Kidney glomerular epithelial cell (primary cell): ENCODE measurements at places on chromosomes 2 and 18.

GRCh38 chr2:168731002-168731401 is 71.4 kb upstream of the NOSTRIN start:
- no peak for DNase-seq

GRCh38 chr2:190856985-190857384 is 23.6 kb upstream of the GLS start:
- no peak for DNase-seq

DNA sequence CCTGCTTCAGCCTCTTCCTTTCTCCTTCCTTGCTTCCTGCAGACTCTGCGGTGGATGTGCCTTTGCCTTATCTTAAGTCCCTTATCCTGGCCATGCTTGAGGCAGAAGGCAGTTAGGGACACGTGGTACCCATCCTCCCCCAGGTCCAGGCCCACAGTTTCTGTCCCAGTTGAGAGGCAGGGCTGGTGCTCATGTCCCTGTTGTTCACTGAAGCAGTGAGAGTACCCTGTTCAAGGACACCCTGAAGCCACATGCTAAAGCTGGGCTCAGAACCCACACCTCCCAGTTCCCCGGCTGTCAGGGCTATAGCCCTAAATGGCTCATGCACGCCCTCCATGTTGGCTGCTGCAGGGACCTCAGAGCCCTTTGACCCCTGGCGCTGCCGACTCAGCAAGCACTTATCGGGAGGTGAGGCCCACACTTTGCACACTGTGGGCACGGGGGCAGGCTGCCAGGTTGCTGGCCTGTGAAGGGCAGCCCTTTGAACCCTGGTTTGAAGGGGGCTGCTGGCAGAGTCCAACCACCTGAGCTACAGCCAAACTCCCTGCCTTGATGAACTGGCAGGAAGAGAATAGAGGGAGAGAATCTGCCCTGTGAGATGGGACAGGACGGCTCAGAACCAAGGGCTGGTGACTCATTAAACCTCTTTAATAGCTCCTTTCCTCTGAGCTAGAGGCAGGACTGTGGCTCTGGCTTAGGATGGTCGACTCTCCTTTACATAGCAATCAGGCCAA is 6.3 kb downstream of the KHK start:
- DNase-seq = peak; percentile 25

DNA sequence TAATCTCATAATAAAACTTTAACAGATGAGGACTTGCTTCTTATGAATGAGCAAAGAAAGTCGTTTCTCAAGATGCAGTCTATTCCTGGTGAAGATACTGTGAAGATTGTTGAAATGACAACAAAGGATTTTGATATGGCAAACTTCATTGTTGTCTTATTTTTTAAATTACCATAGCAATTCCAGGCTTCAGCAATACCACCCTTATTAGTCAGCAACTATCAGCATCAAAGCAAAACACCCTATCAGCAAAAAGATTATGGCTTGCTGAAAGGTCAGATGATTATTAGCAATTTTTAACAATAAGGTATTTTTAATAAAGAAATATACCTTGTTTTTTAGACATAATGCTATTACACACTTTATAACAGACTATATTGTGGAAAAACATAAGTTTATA is 88.3 kb downstream of the COL5A2 start:
- DNase-seq = no peak

DNA sequence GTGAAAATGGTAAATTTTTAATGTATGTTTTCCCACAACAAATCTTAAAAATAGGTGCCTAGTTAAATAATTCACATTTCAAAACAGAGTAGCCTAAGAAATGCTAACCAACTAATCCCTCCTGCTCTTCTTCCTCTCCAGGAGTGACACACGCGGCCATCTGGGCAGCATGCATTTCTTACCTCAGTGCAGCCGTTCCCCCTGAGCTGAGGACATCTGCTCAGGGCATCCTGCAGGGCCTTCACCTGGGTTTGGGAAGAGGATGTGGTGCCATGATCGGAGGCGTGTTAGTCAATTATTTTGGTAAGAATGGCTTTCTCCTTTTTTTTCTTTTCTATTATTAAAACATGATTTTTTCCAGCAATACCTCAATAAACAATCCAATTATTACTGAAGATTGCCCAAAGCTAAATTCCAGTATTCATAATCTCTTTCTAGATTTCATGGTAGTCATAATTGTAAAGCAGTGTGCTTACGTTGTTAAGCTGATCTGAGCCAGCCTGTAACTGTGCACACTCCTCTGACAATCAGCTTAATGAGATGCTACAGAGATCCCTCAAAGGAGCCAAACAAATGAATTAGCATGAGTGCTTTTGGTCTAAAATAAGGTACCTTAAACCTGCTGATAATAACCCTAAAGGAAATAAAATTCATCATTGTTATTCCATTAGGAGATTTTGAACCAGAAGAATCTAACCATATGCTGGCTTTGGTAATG is 45.8 kb downstream of the NEMP2 start:
- DNase-seq = no peak

DNA sequence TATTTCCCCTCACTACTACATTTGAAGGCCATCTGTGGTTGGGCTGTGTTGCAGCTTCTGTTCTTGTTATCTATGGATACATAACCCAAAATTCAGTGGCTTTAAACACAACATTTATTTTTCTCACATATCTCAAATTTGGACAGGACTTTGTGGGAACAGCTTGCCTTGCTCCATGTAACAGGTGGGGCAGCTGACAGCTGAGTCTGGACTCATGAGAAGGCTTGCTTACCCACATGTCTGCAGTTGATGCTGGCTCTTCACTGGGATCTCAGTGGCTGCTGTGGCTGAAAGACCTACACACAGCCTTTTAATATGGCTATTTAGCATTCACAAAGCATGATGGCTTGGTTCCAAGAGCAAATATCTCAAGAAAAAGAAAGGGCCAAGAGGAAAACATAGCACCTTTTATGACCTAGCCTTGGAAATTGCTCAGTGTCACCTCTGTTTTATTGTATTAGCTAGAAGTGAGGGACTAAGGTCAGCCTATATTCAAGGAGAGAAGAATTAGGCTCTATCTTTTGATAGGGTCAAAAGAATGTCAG is 296.8 kb upstream of the ZNF521 start:
- DNase-seq = no peak

DNA sequence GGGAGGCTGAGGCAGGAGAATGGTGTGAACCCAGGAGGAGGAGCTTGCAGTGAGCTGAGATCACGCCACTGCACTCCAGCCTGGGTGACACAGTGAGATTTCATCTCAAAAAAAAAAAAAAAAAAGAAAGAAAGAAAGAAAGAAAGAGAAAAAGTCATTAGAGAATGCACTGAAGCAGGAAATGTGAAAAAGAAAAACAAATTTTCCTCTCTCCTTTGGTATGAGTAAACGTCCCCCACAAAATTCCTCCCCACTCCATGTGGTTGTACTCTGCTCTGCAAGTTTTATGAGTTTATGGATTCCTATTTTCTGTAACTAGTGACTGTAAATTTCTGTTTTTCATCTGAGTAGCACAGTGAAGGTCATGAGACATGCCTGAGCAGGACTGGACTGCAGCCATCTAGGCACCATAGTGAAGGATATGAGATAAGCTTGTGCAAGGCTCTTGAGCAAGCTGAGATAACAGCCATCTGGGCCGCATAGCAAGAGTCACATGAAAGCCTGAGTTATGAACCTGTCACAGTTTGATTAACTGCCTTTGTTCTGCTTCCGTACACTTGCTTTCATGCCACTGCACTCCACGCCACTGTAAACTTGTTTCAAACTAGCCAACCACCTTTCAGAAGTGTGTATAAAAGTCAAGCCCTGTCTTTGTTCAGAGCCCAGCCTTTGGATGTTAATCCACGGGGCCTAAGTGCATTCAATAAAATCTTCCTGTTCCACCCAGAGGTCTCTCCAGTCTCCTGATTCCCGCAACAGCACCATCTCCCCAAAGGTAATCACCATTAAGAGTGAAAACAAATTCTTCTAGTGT is 50.2 kb downstream of the SKA1 start:
- peak; percentile 71 for DNase-seq

GRCh38 chr2:5391362-5391761 is 300.8 kb upstream of the SOX11 start:
- no peak for DNase-seq

DNA sequence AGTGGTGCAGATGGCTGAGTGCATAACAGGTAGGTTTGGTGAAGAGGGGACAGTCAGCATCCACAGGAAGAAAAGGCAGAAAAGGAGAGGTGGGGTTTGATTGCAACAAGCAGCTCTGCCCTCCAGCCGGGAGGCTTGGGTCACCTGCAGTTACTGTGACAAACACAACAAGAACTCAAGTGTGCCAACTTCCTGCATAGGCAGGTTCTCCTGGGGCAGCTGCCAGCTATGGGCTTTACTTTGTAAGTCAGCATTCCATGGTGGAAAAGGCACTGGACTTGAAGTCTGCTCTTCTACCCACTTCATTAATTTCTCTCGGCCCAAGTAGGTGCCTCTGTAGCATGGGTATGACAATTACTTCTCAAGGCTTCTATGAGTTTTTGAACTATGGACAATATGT is 98.9 kb downstream of the MYT1L start:
- no peak for DNase-seq

GRCh38 chr2:177138823-177139222 is 73.8 kb upstream of the HNRNPA3 start:
- DNase-seq = no peak
